ENCODE measurements at places on chromosomes 4 and X. TPM values are rescaled to one million over a fixed set of nuclear protein-coding genes. Genes with fewer than 3 reads are reported as not detected.

CT55 gene
- not detected for total RNA-seq

PAGE2B gene
- total RNA-seq = not detected

SHROOM3 gene
- total RNA-seq = 12.3 TPM

SPIN2A gene
- under 0.01 TPM for total RNA-seq

MAMLD1 gene
- total RNA-seq = under 0.01 TPM

BBS12 gene
- total RNA-seq = 4.9 TPM

SUPT20HL1 gene
- total RNA-seq = not detected

WDR44 gene
- total RNA-seq = 20.3 TPM

IL3RA gene
- total RNA-seq = not detected

SLC6A14 gene
- 19.8 TPM for total RNA-seq

TCP11X2 gene
- total RNA-seq = not detected

CXCL5 gene
- 2.1 TPM for total RNA-seq

CTAG2 gene
- total RNA-seq = not detected

TBC1D8B gene
- 5.9 TPM for total RNA-seq

S100P gene
- total RNA-seq = 19.9 TPM

SORCS2 gene
- total RNA-seq = under 0.01 TPM

TEX13D gene
- not detected for total RNA-seq

AREG gene
- 714 TPM for total RNA-seq

POU3F4 gene
- total RNA-seq = not detected

TRIM61 gene
- 0.64 TPM for total RNA-seq

CHRNA9 gene
- total RNA-seq = under 0.01 TPM

TNIP3 gene
- not detected for total RNA-seq

CLNK gene
- total RNA-seq = not detected

GAGE2A gene
- not detected for total RNA-seq

All from nasal cavity respiratory epithelium epithelial cell of viscerocranial mucosa (primary cell).